Caco-2 (cell line): ENCODE measurements at places on chromosomes 11 and 22.

DNA sequence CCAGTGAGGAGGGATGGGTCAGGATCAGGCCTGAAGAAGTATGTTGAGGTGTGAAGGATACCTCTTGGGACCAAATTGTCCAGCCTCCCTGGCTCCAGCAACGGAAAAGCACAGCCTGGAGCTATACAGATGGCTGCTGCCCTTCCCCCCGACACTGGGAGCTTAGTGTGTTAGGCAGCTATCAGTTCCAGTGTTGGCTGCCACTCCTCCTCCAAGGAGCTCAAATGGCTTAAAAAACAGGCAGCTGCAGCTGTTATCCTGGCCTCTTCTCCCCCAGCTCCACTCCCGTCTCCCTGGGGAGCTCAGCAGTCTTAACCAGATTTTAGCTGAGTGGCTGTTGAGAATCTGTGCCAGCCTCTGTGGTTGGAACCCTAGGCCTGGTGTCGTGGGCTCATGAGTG, 225.0 kb downstream of the JRKL start:
- no peak for DNase-seq

GRCh38 chr11:78040691-78041379, 17.8 kb upstream of the KCTD14 start:
- no peak for DNase-seq

DNA sequence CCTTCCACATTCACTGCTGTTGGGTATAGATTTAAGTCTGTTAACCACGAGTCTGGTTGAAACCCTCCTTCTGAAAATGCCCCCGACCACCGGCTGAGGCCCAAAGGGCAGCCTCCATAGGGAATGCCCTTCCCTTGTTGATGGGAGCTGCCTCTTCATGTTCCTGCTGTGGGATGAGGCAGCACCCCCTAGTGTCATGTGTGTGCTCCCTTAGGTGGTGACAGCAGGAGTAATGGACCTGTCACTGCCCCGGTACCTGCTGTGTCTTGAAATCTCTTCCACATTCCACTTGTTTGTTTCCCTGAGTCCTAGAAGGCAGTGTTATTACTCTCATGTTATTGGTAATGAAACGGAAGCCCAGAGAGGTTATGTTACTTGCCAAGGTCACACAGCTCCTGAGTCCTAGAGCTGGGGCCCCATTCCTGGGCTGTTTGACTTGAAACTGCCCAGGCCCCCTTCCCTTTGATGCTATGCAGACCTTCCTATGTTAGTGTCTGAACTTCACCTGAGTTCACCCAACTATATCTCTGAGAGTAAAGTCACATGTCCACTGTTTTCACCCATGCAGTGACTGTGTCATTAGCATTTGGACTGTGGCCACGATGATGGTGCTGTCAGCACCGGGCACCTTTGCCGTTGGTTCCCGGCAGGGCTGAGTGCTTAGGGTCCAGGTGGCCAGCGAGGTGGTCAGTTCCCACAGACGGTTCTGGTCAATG, 234.3 kb downstream of the TBC1D22A start:
- DNase-seq: no peak

DNA sequence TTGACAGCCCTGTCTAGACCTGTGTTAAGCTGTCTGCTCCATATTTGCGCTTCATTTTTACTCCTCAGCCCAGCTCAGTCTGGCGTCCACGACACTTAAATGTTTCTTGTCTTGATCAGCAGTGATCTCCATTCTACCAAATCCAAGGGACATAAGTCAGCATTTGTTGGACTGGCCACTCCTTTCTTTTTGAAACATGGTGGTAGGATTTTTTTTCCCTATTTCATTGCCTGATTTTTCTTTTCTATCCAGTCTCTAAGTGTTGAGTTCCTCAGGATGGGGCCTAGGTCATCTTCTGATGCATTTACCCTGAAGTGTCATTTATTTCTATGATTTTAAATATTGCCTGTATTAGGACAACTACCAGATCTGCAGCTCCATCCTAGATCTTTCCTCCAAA, 873 bp downstream of the NCAPH2 start:
- no peak for DNase-seq

DNA sequence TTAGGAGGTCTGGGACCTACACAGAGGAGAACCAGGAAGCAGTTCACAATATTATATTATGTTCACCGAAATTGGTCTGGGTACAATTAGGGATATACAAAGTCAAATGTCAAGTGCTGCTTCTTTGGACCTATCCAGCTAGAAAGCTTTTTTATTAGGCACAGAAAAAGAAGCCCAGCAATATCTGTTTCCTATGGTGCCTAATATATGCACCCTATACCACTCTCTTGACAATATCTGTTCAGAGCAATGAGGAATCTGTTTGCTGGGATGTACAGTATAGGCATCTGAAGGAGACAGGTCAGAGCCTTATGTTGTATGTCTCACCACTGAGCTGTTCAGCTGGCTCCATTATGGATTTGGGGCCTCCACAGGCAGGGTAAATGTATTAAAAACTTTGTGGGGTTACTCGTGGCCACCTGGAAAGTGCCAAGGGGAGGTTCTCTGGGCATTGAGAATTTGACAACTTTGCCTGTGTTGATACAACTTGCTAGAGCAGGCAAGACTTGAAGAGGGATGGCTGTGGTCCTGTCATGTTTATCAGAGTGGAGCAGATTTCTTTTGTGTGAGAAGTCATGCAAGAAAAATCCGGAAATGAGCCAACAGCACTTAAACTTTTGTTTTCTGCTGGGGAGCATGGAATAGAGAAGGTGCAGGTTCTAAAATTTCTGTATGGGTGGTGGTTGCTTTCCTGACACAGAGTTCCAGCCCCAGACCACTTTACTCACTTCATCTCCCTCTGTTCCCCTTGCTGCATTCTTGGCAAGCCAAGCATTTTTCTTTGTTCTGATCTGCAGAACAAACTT, 10.1 kb downstream of the STIM1 start:
- DNase-seq: no peak

DNA sequence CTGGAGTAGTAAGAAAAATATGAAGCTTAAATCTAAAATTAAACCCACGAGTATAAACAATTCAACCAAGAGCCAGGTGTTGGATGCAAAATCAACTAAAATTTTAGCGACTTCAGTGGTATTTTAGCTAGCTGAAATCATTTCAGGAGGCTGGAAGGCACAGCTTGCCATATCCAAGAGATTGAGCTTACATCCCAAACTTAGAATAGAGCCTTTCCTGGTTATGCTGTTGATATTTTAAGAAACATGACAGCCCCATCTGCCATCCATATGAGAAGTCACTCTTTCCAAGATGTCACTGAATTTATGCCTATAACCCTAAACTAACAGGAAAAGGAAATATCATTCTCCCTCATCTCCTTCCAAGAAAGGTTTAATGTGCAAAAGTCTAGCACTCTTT, 334.0 kb downstream of the KCNA4 start:
- DNase-seq: no peak

DNA sequence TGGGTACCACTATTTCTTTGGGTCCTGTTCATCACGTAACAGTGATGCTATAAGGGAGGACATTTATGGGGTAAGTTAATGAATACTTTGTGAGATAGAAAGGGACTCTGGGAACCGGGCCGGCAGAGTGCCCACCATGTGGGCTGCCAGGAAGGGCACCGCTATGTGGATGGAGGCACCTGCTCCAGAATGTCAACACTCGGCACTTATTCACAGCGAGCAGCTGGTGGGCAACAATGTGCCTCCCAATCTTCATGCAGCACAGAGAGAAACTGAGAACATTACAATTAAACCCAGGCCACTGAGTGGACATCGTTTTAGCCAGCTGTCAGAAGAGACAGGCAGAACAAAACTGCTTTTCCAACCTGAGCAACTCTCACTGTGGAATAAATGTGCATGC, 15.8 kb upstream of the ELFN2 start:
- DNase-seq: no peak

- no peak for DNase-seq
These were observed 67.2 kb downstream of the MICAL3 start for GRCh38 chr22:17957204-17957603.

DNA sequence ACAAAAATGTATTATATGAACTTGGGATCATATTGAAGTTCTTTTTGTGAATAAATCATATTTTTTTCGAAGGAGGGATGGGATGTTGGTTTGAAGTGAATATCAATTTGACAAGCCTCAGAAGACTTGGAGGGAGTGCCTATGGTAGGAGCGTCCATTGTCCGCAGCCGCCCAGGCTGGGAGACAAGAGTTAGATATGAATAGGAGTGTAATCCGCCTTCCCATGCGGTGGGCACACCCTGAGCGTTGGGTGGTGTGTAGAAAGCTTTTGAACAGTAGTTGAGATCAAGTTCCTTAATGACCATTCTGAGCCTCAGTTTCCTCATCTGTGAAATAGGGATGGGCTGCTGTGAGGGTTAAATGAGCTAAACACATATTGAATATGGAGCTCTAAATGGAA, 7.0 kb downstream of the CD82 start:
- DNase-seq: no peak

DNA sequence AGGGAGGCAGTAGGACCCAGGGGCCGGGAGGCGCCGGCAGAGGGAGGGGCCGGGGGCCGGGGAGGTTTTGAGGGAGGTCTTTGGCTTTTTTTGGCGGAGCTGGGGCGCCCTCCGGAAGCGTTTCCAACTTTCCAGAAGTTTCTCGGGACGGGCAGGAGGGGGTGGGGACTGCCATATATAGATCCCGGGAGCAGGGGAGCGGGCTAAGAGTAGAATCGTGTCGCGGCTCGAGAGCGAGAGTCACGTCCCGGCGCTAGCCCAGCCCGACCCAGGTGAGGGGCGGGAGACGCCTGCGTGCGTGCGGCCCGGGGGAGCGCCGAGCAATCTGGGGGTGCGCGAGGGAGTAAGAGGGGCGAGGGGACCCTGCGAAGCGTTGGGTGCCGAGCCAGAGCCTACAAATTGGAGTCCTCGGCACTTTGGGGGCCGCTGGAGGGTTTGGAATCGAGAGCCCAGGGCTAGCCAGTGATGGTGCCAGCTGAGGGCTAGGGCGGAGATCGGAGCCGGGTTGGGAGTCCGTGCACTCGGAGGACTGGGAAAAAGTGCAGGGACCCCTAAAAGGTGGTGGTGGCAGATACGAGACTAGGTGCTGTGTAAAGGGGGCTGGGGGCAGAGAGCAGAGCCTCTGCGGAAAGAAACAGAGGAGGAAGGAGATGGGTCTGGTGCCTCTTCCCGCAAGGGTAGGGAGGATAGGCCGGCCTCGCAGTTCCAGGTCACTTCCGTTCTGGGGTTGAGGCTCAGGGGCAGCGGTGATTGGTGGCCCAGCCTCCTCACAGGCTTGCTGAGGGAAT, at the start of gene SERPINH1:
TSS of gene SERPINH1 (plus strand) at position 206 of the 788 bp plus-strand sequence. CDS start 4,097 bp downstream, outside the sequence.
- peak; percentile 92 for DNase-seq

DNA sequence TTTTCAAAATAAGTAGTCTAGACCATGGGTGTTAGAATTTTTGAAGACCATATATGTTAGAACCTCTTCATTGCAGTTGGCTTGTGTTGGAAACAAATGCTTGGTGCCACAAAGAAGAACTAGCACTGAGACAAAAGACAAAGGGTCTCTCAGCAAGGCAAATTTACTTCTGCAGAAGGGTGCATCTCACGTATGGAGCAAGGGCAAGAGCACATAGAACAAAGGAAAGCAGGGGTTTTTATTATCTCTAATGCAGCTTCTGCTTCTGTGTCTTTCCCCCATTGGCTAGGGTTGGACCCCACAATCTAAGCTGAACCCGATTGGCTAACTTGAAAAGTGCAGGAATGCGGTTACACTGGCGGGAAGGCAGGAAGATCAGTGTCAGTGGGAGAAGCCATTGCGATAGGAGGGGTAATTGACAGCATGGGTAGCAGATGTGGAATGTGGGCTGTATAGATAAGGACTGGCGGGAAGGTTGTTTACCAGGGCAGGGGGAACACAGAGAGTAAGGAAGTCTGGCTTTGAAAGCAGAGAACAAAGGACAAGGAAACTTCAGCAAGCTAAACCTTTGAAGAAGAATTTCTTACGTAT, 9.2 kb upstream of the RBMXL2 start:
- DNase-seq: no peak

- peak; percentile 17 for DNase-seq
These were observed 60.8 kb upstream of the PPARA start for GRCh38 chr22:46089426-46090035.

- DNase-seq: no peak
These were observed at the start of gene GRIA4 for GRCh38 chr11:105609832-105610781. GRIA4 (plus strand) TSS chr11:105610073; CDS start chr11:105610998, 925 bp downstream.

GRCh38 chr11:110032957-110033570, 60.1 kb upstream of the ZC3H12C start:
- peak; percentile 45 for DNase-seq

DNA sequence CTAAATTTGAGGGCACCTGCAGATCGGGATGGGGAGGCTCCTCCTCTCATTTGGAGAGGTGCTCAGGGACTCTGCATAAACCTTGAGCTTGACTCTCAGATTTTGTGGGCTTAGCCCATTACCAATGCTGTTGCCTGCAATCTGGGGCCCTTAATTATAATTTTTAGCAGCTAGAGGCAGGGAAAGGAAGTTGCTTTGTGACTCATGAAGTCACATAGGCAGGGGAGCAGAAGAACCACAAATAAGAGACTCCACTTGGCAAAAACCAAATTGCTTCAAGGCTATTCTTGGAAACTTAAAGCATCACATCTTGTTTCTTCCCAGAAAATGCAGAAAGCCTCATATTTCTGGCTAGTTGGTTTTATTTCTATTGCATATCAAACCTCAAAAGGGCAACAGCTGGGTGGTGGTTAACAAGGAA, 46.9 kb downstream of the MICAL2 start:
- DNase-seq: no peak

- DNase-seq: no peak
These were observed 5.2 kb downstream of the PRR5 start for GRCh38 chr22:44707178-44707577.

DNA sequence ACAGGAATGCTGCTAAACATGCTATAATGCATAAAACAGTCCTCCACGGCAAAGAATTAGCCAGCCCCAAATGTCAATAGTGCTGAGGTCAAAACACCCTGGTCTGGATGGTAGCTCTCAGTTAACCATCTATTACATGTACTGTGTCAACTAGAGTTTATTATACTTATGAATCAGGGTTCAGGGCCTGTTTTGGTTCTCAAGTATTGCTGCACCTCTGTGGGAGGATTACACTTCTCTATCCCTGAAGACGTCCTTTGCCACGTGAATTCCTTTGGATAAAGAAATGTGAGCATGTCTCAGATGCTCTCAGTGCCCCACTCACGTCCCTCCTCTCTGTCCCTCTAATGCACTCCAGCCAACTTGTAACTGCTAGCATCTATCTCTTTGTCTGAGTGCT, 53.4 kb downstream of the SLC1A2 start:
- DNase-seq: no peak
